NK-92 treated with Interleukin-12 subunit alpha and Interleukin-12 subunit beta, amount 100 ng/mL, for 24 hours (cell line): ENCODE measurements at places on chromosomes 6 and 20.

DNA sequence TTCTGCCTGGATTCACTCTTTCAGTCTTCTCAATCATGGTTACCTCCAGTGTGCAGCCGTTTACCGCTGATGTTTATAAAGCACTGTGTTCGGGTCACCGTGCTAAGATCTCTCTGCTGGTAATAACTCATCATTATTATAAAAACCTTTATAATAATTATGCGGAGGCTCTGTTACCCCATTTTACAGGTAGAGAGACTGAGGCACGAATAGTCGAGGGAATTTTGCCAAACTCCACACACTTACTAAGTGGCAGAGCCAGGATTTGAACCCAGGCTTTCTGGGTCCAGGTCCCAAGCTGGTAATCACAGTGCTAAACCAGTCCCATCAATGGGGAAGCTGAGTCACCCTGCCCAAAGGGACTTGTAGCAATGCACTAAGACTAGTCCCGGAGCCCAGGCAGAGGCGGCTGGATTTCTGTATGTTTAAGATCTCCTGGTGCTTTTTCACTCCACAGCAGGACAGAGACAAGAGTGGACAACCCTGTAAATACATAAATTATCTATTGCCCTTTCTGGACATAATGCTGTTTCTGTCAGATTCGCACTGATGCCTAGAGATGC, 48.1 kb downstream of the SYNJ2 start:
- no peak for DNase-seq

- no peak for DNase-seq
Measured at GRCh38 chr20:63544241-63544957, 3.1 kb downstream of the SRMS start.

- no peak for DNase-seq
Measured at GRCh38 chr6:163529605-163530004, 115.1 kb downstream of the QKI start.

DNA sequence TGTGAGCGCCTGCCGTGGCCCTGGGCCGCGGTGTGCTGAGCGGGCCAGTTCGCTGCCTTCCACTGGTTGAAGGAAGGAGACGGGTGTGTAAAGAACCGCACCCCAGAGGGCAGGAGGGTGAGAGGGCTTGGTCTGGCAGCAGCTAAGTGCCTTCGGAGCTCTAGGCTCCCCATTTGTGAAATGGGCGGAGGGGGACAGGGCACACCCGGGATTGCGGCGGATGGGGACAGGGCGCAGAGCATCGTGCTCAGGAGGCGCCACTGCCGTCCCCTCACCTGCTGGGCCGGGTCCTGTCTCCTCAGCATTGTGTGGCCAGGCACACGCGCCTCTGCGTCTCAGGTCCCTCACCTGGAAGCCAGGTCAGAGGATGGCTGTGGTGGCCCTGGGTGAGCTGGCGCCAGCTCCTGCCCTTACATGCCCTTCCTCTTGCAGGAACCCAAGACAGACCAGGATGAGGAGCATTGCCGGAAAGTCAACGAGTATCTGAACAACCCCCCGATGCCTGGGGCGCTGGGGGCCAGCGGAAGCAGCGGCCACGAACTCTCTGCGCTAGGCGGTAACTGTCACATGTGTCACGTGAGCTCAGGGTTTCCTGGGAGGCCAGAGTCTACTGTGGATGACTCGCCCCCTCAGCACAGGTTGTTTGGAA, 3.1 kb downstream of the ADRM1 start:
- no peak for DNase-seq

DNA sequence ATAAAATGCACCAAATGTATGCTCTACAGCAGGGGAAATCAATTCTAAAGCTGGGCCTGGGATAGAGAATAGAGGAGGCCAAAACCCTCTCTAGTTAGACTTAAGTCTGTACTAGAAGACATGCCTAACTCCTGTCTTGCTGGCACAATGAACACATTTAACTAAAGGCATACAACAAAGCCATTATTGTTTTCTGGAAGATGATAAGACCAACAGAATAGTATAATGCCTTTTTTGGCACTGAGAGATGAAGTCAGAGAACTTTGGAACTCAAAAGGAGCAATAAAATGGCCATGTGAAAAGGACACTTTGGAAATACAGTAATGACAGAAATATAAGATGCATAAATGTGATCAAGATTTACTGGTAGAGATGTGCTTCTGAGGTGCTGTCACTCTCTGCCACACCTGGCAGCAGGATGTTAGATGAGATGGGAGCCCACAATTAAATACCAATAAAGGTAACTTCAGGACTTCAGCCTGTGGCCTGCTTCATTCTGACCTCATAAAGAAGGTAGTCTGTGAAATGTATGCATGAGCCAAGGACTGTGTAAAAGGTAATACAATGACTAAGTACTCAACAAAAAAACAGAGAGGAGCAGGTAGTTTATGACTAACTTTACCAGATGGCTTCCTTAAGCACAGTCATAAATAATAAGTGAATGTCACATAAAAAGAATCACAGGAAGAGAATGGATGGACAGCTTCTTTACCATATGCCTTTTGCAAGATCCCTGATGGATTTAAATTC, 333.4 kb downstream of the BCKDHB start:
- DNase-seq, result no peak

GRCh38 chr6:107275330-107275865, 160.1 kb upstream of the BEND3 start:
- no peak for DNase-seq

GRCh38 chr6:146363838-146364607, 179.6 kb upstream of the RAB32 start:
- DNase-seq, result no peak

DNA sequence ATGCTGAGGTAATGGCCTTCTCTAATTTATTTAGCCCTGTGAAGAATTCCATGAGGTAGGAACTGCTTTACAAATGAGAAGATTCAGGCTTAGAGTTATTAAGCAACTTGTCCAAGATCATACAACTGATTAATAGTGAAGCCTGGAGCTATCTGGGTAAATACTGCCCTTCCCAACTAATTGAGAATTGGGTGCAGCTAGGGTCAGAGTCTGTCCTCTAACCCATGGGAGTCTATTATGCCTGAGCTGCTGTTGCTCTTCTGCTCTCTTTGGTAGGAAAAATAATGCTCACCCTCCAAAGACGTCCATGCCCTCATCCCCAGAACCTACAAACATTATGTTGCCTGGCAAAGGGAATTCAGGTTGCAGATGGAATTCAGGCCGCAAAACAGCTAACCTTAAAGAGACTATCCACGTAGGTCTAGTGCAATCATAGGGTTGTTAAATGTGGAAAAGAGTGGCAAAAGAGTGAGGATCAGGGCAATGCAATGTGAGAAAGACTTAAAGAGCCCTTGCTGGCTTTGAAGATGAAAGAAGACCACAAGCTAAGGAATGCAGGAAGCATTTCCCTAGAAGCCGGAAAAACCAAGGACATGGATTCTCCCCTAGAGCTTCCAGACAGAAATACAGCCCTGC, 90.1 kb downstream of the SPTLC3 start:
- DNase-seq, result no peak

GRCh38 chr6:26249957-26250697, 114.9 kb upstream of the BTN3A2 start:
- DNase-seq, result peak; percentile 82

DNA sequence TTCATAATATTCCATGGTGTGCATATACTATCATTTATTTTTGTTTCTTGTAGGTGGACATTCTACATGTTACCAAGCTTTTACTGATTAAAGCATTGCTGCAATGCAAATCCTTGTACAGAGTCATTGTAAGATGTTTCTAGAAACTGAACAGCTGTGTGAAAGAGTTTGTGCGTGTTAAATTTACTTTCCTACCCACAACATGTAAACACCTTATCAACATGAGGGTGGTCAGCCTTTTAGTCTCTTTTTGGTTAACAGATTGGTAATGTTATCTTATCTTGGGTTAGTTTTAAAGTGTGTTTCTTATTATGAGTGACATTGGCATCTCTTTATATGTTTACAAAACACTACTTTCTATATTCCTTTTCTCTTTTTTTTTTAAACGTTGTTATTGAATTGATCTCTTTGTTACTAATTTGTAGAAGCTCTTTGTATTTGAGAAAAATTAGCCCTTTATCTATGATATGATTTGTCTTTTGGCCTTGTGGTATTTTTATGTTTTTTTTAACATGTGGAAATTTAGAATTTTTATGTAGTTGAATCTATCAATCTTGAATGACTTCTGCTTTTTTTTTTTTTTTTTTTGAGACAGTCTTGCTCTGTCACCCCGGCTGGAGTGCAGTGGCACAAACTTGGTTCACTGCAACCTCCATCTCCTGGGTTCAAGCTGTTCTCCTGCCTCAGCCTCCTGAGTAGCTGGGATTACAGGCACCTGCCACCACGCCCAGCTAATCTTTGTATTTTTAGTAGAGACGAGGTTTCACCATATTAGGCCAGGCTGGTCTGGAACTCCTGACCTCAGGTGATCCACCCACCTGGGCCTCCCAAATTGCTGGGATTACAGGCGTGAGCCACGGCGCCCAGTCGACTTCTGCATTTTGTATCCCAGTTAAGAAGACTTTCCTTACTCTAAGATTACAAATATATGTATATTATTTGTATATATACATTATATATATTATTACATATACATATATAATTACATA, 112.1 kb downstream of the TCP11 start:
- no peak for DNase-seq

DNA sequence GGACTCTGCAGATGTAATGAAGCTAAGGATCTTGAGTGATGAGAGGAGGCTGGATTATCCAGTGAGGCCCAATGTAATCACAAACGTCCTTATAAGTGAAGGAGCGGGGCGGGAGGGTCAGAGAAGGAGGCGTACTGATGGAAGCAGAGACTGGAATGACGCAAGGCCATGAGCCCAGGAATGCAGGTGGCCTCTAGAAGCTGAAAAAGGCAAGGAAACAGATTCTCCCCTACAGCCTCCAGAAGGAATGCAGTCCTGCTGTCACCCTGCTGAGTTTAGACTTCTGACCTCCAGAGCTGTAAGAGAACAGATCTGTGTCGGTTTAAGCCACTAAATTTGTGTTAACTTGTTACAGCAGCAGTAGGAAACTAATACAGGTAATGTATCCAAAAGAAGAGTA, 227.9 kb downstream of the PTPRT start:
- DNase-seq, result no peak

DNA sequence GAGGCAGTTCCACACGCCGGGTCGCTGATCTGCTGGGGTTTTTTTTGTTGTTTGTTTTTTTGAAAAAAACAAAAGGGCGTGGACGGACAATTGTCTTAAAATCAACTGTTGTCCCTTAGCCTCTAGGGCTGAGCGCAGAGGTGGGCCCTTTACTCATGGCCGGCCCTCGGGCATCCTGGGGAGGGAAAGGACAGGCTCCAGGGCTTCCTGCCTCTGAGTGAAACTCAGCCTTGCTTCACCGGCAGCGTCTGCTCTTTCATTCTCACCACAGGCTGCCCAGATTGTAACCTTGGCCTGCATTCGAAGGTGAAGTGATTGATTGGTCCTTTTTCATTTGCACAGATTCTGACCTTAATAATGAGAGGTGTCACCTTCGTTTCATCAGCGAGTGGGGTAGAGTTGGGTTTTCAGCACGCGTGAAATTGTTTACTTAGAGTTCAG, 797 bp downstream of the SMIM13 start:
- DNase-seq, result peak; percentile 61

- no peak for DNase-seq
Measured at GRCh38 chr6:39231521-39232243, 2.4 kb upstream of the KCNK5 start.

GRCh38 chr6:110687326-110687725, 127.9 kb downstream of the CDK19 start:
- no peak for DNase-seq

DNA sequence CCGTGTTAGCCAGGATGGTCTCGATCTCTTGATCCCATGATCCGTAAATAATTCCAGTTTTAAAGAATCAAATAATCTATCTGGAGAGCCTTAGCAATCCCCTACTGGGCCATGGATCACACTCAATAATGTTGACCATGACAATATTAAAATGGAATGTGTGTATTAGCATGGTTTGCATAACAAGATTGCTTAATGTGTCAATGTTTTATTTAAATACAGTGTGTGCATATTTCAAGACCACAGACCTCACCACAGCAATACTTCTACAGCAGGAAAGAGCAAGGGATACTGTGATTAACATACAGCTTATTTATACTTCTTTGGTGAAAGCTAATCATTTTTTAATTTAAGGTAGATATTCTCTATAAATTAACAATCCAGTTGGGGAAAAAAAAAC, 470.4 kb downstream of the TFAP2B start:
- no peak for DNase-seq

- DNase-seq, result no peak
Measured at GRCh38 chr6:112874881-112875280, 527.8 kb downstream of the RFPL4B start.

DNA sequence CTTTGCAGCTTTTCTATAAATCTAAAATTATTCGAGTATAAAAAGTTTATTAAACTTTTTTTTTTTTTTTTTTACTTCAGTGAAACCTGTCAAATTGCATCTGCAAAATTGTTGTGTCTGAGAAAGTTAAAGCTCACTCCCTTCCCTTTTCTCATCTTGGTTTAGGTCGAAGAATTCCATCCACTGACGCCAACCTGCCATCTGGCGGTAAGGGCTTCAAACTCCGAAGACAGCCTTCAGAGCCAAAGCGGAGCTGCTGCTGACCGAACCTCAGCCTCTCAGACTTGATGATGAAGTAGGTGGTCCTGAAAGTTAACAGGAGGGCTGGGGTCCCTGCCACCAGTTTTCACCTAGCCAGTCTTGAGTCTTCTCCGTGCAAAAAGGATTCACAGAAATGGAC, 29.6 kb upstream of the VAPB start:
- no peak for DNase-seq

- no peak for DNase-seq
Measured at GRCh38 chr6:89022798-89023197, 57.8 kb upstream of the PNRC1 start.

- DNase-seq, result no peak
Measured at GRCh38 chr6:40778196-40778595, 191.0 kb upstream of the LRFN2 start.

- no peak for DNase-seq
Measured at GRCh38 chr6:166658792-166659150, 31.7 kb upstream of the RPS6KA2 start.

- DNase-seq, result no peak
Measured at GRCh38 chr6:116057766-116058165, 2.9 kb downstream of the FRK start.

DNA sequence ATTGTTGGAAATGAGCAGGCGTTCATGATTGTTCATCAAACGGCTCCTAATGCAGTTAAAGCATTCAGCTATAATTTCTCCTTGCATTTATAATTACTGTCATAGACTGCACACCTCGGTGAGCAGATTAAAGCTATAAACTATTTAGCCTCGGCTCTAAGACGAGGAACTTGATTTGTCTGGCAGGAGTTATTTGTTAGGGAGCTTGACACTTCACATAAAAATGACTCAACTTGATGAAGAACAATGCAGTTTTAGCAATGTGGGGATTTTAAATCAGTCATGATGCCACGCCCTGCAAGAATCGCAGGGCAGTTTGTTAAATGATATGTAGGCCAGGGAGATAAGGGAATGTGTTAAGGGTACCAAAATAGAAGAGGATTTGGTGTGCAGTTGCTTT, 290.2 kb downstream of the TSHZ2 start:
- DNase-seq, result no peak
